ENCODE measurements at places on chromosomes 6 and 20. TPM values are rescaled to one million over a fixed set of nuclear protein-coding genes. Genes with fewer than 3 reads are reported as not detected.

GRCh38 chr6:38673397-38674165 lies 29.4 kb downstream of the GLO1 start:
- no peaks in the 10 kb centered on the region for H3K4me1 ChIP-seq
- no peak for DNase-seq
- H3K4me3 ChIP-seq: no peak overlapping the region
- peaks cover 40% of the 10 kb centered on the region for H3K36me3 ChIP-seq

RWDD2A gene
- total RNA-seq: 2.1 TPM

LAMP5 gene
- not detected for total RNA-seq

DNA sequence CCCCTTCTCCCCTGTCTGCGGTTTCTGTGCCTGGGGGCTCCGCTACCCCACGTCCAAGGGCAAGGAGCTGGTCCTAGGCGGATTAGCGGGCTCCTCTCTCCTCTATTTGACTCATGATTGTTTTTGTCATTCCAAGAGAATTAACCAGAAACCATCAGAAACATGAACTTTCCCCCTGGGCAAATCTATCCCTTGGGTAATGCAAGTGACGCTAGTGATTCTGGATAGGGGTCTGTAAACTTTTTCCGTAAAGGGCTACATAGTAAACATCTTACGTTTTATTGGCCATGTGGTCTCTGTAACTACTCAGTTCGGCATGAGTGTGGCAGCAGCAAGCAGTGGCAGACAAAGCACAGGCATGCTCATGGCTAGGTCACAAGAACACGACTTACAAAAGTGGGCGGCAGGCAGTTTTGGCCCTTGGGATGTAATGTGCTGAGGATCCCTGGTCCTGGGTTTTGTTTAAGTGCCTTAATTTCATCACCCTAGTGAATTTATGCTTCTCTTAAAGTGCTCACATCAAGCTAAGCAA lies 654 bp downstream of the CST11 start:
- H3K36me3 ChIP-seq: no peaks in the 10 kb centered on the region
- no peak overlapping the region for H3K27ac ChIP-seq
- H3K27me3 ChIP-seq: no peaks in the 10 kb centered on the region
- H3K4me1 ChIP-seq: no peaks in the 10 kb centered on the region

DNA sequence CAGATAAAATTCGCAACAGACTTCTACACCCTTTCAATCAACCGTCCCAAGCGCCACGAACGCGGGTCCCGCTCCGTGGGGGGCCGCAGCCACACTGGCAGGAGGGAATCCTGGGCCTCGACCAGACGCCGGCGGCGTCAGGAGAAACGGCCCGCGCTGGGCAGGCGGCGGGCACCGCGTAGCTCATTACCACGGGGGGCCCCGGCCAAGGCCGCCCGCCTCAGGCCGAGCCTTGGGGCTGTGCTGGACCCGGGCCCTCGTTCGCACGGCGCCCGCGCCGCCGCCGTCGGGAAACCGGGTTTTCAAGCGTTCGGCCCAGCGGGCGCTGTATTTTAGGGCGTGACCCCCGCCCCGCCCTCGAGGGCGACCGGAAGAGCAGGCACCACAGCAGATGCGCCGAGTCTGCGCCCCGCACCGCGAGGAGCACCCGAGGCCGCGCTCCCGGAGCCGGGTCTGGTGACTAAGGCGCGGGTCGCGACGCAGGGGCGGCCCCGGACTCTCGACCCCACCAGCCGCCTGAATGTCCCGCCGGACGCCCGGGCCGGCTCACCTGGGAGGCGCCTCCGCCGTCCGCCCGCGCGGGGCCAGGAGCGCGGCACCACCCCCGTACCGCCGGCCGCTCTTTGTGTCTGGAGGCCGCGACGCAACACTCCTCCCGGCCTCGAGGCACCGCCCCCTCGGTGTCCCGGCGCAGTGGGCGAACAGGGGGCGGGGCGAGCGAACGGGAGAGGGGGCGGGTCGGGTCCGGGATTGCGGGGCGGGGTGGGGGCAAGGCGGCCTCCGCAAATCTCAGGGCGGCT lies at the start of gene NINL:
Gene NINL, minus strand, starts transcription at position 627 of the 800 bp plus-strand sequence. CDS start 58,944 bp downstream, outside the sequence.
- no peaks in the 10 kb centered on the region for H3K4me1 ChIP-seq
- no peaks in the 10 kb centered on the region for H3K36me3 ChIP-seq
- H3K27ac ChIP-seq: no peak within 1 kb of the TSS
